ENCODE measurements at places on chromosomes 13 and 19.

DNA sequence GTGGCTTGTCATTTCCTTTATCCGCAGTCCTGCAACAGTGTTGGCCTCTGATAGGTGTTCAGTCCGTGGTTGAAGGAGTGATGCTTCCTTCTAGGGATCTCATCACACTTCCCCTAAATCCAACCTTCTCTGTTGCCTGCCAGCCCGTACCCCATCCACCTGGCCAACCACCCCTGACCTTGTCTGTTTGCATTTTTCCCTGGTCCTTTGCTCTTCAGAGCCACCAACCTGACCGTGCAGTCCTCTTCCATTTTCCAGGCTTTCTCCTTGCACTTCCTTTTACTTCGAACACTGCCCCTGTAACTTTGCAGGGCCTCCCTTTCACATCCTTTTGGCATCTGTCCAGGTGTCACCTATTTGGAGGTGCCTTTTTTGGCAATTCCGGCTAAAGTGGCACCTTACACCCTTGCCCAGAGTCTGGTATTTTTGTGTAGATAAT is 696 bp downstream of the ZNF460 start:
- no peak for DNase-seq

- DNase-seq: no peak
These were observed 4.9 kb downstream of the TSSK6 start for GRCh38 chr19:19510432-19510831.

- DNase-seq: no peak
These were observed 122.6 kb downstream of the POSTN start for GRCh38 chr13:37475966-37476365.

- no peak for DNase-seq
These were observed 472.1 kb downstream of the FOXO1 start for GRCh38 chr13:40194224-40194806.

DNA sequence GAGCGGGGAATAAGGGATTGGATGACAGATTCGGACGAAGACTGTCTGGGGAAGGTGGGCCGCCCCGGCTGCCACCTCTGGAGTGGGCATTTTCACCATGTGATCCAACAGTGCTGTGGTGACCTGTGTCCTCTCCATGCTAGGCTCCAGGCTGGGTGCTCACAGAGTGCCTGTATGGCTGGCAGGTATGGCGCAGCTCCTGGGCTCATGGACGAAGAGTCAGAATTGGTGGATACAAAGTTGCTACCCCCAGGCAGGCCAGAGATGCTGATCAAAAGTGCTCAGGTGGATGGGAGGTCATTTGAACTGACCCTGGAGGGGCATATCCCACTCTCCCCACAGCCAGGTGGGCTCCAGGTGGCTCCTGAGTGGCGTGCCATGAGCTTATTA is 111.3 kb upstream of the UQCRFS1 start:
- DNase-seq: no peak

DNA sequence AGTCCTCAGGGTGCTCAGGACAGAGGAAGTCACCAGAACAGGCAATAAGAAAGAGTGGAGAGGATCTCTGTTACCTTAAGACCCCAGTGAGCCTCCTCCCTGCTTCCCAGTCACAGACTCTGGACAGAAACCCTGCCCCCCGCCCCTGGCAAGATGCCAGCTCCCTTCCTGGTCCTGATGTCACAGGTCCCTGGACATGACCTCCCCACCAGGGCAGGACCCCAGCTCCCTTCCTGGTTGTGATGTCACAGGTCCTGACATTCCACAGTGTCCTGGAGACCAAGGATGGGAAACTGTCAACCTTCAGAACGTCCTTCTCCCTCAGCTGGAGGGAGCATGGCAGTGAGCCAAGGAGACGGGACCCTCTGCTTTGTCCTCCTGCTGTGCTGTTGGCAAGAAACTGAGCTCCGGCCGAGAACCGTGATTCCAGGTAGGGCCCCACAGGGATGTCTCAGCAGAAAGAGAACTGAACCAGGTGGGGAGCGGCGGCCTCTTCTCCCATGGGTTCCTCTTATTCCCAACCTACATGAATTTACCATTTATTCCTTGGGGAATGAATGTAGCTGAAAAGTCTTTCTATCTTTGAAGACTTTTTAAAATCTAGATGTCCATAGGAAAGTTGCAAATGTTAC is at the start of gene SPACA7:
Gene SPACA7 (plus strand): TSS at position 306 of the 632 bp plus-strand sequence. CDS start 31 bp downstream, at position 337.
- DNase-seq: no peak

- DNase-seq: no peak
These were observed 40.7 kb downstream of the PIN1 start for GRCh38 chr19:9875796-9876195.

GRCh38 chr19:4559569-4559968 is at the start of gene SEMA6B:
Gene SEMA6B (minus strand): TSS chr19:4559684. CDS start chr19:4558457, 1,227 bp downstream.
- no peak for DNase-seq

DNA sequence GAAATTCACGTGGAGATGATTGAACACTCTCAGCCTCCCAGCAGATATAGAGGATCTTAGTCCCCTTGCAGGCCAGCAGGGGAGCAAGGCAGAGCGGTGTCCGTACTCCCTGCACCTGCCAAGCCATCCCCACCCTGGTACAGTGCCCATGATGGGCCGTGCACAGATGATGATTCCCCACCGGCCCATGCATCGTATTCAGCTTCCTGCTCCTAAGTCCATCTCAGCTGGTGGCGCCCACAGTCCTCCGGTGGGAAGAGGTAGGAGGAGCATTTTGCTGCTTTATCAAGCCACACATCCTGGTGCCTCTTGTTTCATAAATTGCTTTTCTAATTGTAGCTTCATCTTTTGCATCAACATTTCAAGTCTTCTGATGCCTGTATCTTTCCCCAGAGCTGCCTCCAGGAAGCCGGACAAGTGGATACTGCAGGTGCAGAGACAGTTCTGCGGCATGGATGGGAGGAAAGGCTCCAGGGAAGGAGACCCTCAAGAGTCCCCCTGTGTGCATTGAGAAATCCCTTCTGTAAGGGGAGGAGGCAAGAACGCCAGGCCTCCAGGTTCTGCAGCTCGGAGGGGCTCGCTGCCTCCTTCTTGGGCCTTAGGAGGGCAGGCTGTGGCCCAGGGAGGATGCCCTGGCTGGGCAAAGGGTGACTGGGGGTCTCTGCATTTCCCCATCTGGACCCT is 55.3 kb downstream of the F2RL3 start:
- DNase-seq: no peak

DNA sequence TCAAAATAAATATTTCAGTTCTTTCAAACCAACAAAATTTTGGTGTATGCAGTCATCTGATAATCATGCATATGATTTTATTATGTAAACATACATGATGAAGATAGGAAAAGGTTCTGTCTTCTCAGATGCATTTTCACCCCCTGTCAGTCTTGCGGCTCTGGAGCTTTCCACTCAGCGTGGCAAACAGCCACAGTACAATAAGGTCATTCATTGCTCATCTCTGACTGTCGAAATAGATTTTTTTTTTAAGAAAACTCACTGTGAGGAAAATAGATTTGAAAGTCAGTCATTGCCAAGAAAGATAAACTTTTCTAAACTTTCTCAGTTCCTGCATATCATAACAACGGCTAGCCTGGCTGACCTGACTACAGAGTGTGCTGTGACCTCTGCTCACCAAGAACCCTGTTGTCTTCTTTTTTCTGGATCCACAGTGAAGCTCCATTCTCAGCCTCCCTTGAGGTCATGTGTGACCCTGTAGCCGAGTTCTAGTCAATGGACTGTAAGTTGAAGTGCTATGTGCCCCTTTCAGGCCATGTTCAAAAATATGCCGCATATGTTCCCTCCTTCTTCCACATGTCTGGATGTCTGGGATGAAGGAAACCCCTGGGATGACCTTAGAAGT is 519.6 kb downstream of the KLF5 start:
- DNase-seq: no peak

- DNase-seq: no peak
These were observed 47.2 kb downstream of the ZAR1L start for GRCh38 chr13:32267836-32268439.

DNA sequence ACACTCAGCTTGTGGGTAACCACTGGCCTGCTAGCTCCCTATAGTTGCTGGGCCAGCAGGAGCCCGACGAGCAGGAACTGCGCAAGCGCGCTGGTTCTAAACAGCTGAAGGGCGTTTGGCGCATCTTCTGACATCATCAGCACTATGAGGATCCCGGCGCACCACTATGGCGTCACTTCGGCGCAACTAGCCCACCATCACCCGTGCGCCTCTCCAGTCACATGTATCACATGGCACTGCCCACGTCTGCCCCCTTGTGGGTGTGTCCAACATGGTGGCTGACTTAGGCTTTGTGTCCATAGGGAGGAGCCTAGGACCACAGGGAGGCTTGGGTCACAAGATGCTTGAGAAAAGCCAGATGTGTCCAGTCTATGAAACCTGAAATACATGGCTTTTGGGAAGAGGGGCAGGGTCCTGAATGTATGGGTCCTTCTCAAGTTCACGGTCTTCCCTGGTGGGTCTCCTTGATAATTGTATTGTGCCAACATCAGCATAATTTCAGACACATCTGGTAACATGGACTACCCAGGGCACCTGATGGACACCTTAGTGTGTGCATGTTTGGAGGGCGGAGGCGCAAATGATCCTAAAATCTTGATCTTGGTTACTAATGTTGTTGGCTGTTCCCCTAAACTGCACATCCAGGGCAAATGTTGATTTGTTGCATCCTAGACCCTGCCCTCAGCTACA is 18.0 kb downstream of the KLK4 start:
- no peak for DNase-seq

GRCh38 chr13:101210774-101211173 is 205.5 kb downstream of the NALCN start:
- no peak for DNase-seq

DNA sequence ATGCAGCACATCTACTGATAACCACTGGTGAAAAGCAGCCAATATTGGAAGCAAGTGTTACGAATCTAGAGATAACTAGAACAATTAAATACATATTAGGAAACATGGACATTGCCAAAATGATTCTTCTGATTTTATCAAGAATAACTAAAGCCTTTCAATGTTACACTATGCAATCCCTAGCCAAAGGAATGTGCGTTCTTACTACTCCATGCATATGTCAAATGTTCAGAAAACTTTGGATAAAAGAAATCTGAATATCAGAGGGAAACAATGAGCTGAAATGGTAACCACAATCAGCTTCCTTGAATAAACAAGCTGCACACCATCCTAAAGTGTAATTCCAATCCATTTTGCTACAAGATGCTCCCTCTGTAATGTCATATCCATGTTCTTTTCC is 951 bp upstream of the POSTN start:
- no peak for DNase-seq

- peak; percentile 56 for DNase-seq
These were observed 42.2 kb downstream of the COL4A2 start for GRCh38 chr13:110349239-110349638.

DNA sequence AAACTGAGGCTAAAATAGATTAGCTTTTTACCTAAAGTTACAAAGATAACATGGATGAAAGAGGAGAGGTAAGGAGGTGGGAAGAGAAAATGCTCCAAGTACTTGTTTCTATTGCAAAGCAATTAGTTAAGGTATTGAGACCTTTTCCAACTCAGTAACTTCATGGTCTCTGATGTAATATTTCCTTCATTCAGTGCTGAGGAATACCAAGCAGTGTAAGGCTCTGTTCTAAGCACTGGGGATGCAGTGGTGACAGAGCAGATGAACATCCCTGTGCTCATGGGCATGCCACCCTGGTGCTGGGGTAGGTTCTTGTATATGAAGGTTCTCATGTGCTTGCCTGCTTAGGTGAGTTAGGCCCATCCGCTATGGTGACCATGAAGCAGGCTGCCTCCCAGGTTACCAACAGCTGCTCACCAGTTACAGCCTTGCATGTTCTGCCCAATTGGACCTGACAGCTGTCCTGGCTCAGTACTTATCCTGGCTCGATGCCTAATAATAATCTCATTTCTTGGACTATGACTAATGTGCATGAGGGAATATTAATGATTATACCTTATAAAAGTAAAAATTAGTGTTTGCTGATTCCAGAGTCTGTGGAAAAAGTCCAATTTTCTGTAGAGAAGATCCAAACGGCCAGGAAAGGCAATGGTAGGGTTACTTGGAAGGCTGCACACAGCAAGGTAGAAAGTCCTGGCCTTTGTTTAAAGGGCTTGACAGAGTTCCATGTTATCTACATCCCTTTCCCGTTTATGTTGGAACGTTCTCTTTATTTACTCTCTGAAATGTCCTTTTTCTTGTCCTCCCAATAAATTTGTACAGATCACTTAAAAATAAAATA is 48.3 kb downstream of the LATS2 start:
- no peak for DNase-seq

DNA sequence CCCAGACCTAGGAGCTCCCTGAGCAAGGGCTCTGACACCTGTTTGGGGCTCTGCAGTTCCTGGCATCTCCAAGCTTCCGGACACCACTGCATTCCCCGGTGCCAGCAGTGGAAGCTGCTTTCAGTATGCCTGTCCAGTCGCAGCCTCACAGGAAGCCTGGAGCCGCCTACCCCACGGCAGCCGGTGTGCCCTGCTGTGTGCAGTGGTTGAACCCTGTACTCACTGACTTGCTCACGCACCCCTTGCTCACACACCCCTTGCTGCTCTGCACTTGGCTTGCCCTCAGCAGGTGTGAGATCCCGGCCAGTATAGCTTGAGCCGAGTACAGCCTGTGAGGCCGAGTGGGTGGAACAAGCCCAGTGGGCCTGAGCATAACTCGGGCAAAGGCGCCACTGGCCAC is 70.3 kb downstream of the PIBF1 start:
- no peak for DNase-seq

DNA sequence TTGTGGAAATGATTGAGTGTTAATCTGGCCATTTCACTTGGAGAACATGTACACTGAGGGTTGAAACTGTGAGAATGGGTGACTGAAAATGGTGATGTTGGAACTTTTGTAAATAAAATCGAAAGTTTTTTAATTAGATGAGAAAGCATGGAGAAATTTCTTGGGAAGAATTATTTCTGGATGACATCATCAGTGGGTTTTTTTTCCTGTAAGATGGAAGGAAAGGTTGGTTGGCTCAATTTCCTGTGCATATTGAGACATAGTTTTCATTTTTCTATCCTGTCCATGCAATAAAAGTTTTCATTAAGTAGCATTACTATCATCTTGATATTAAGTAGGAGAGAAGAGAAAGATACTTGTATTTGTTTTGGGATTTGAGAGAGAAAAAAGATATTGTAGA is 120.6 kb upstream of the HTR2A start:
- DNase-seq: no peak
